Esophagus muscularis mucosa (tissue), 4 donors: ENCODE measurements at places on chromosomes 3 and 15. TPM values are rescaled to one million over a fixed set of nuclear protein-coding genes. Genes with fewer than 3 reads are reported as not detected.

The C3orf80 gene
- 0.17 TPM for total RNA-seq

The SOX14 gene
- not detected for total RNA-seq

The CTXN2 gene
- total RNA-seq, result 0.11 TPM

The ADCY5 gene
- 133 TPM for total RNA-seq

The TEX9 gene
- 3.1 TPM for total RNA-seq

The PRSS50 gene
- total RNA-seq, result not detected

The MAGEF1 gene
- 27.0 TPM for total RNA-seq

GRCh38 chr15:84962955-84963354, 18.7 kb upstream of the PDE8A start:
- no peaks in the 10 kb centered on the region for H3K27me3 ChIP-seq
- H3K4me3 ChIP-seq, result no peak overlapping the region
- H3K27ac ChIP-seq, result no peak overlapping the region
- H3K4me1 ChIP-seq, result peaks cover 4% of the 10 kb centered on the region

DNA sequence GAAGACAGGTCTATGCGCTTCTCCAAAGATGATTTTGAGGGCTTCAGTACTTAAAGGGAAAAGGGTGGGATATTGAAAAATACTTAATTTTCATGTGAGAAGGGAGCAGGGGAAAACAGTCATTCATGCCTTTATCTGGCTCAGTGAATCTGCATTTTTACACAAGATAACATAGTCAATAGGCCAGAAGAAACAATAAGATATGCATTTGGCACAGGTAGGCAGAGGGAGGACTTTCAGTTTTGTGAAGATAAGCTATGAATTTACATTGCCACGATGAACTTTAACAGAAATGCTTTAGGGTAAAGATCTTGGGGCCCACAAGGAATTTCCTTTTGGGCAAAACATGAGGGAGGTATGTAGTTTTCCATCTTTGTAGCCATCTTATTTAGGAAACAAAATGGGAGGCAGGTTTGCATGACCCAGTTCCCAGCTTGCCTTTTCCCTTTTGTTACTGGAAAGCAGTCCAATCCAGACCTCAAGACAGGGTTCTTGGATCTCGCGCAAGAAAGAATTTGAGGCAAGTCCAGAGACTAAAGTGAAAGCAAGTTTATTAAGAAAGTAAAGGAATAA, 504.2 kb downstream of the IGSF11 start:
- H3K36me3 ChIP-seq, result no peaks in the 10 kb centered on the region
- no peak overlapping the region for H3K27ac ChIP-seq
- no peak overlapping the region for H3K4me3 ChIP-seq
- H3K4me1 ChIP-seq, result no peaks in the 10 kb centered on the region

GRCh38 chr3:59782664-59783063, 732.8 kb upstream of the CFAP20DC start:
- H3K4me3 ChIP-seq, result no peak overlapping the region
- H3K4me1 ChIP-seq, result no peaks in the 10 kb centered on the region

- H3K4me3 ChIP-seq, result no peak overlapping the region
- peaks cover 11% of the 10 kb centered on the region for H3K4me1 ChIP-seq
- no peaks in the 10 kb centered on the region for H3K36me3 ChIP-seq
- H3K27me3 ChIP-seq, result no peaks in the 10 kb centered on the region
- no peak overlapping the region for H3K27ac ChIP-seq
- no peak for DNase-seq
These were observed 2.1 kb downstream of the TRIM69 start for GRCh38 chr15:44738340-44738984.

- H3K4me3 ChIP-seq, result no peak overlapping the region
- peak overlapping the region; percentile 91 for H3K27ac ChIP-seq
- DNase-seq, result no peak
- H3K4me1 ChIP-seq, result peaks cover 32% of the 10 kb centered on the region
- no peaks in the 10 kb centered on the region for H3K36me3 ChIP-seq
These were observed 148.4 kb downstream of the PGPEP1L start for GRCh38 chr15:98859149-98859548.

- H3K4me1 ChIP-seq, result peaks cover 7% of the 10 kb centered on the region
- no peak overlapping the region for H3K27ac ChIP-seq
- H3K27me3 ChIP-seq, result peaks cover 16% of the 10 kb centered on the region
- no peak for DNase-seq
- no peaks in the 10 kb centered on the region for H3K36me3 ChIP-seq
- no peak overlapping the region for H3K4me3 ChIP-seq
These were observed 153.7 kb downstream of the IL20RB start for GRCh38 chr3:137111497-137111896.

DNA sequence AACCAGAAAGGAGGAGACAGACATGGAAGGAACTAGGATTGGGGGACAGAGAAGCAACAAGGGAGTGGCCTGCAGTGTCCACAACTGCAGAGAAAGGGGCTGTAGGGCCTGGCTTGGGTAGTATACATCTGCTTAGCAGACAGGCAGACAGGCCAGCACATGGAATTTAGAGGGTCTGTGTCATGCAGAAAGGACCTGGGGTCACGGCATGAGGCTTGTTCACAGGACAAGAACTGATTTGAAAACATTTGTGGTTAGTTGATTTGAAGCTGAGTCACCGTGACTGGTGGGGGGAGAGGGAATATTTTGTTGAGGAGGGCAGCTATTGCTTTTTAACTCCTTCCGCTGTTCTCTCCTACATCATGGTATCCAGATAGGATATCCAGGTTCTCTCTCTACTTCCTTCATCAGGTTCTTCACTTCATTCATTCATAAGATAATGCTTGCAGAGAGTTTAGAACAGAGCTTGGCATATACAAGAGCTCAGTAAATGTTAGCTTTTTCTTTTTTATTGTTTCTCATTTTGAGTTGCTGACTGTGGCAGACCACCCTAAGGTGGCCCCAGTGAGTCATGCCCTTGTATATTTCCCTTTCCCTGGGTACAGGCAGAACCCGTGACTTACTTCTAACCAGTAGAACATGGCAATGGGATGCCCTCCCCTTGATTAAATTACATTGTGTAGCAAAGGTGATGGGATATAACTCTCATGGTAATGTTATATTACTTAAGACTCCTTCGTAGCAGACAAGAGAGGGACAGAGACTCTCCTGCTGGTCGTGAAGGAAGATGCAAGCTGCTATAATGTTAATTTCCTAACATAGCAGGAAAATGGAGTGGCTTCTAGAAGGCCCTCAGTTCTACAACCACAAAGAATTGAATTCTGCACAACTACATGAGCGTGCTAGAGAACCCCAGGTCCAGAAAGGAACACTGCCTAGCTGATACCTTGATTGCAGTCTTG, 95.0 kb upstream of the NMNAT3 start:
- no peaks in the 10 kb centered on the region for H3K4me1 ChIP-seq
- no peak overlapping the region for H3K27ac ChIP-seq
- no peak overlapping the region for H3K4me3 ChIP-seq
- H3K27me3 ChIP-seq, result no peaks in the 10 kb centered on the region
- DNase-seq, result peak; percentile 26

- H3K27ac ChIP-seq, result no peak overlapping the region
- no peak overlapping the region for H3K4me3 ChIP-seq
- no peaks in the 10 kb centered on the region for H3K4me1 ChIP-seq
- H3K27me3 ChIP-seq, result no peaks in the 10 kb centered on the region
- no peaks in the 10 kb centered on the region for H3K36me3 ChIP-seq
- DNase-seq, result no peak
These were observed 13.2 kb upstream of the SECISBP2L start for GRCh38 chr15:49059491-49059890.

GRCh38 chr3:105067361-105067760, 299.3 kb upstream of the ALCAM start:
- H3K36me3 ChIP-seq, result no peaks in the 10 kb centered on the region
- H3K4me3 ChIP-seq, result no peak overlapping the region
- DNase-seq, result no peak

DNA sequence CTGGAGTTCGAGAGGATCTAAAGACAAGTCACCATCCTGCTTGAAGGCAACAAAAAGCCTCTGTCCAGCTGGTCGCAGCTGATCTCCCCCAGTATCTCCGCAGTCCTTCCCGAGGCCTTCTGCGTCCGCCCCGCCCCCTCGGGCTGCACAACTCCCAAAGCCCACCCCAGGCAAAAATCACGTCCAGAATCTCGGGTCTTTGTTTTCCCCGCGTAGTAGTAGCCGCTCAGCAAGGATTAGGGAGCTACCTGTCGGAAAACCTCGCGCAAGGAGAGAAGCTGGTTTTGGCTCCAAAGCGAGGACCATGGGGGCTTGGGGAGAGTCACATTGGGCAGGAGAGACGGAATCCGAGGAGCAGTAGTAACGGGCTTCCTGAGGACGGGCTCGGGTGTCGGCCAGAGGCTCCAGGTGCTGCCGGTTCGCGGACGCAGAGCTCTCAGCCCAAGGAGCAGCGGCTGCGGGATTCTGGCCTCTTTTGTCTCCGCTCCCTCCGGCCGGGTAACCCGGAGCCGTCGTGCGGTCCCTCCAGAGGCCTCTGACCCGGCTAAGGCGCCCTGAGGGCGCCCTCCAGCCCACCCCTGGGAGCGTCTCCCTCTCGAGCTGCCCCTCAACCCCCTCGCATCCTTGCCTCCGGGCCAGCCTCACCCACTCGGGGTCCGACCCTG, 401 bp downstream of the ZSCAN29 start:
- peaks cover 7% of the 10 kb centered on the region for H3K36me3 ChIP-seq
- H3K27me3 ChIP-seq, result no peaks in the 10 kb centered on the region
- peaks cover 33% of the 10 kb centered on the region for H3K4me1 ChIP-seq
- DNase-seq, result no peak

GRCh38 chr3:181711325-181712135, at the start of gene SOX2:
SOX2 (plus strand) TSS chr3:181711925; CDS start chr3:181712361, 436 bp downstream.
- H3K27me3 ChIP-seq, result peaks cover 79% of the 10 kb centered on the region
- peak; percentile 90 for DNase-seq
- H3K36me3 ChIP-seq, result no peaks in the 10 kb centered on the region
- H3K4me1 ChIP-seq, result peaks cover 36% of the 10 kb centered on the region
- H3K27ac ChIP-seq, result peak within 1 kb of the TSS; percentile 47
- H3K4me3 ChIP-seq, result peak within 1 kb of the TSS; percentile 45
